ENCODE measurements at places on chromosomes 6 and 20.

GRCh38 chr6:71531006-71531405 lies 242.4 kb downstream of the OGFRL1 start:
- no peak for DNase-seq

- DNase-seq = no peak
Measured at GRCh38 chr6:143478479-143479062, 28.0 kb downstream of the PEX3 start.

- no peak for DNase-seq
Measured at GRCh38 chr6:44869321-44869897, 458.7 kb upstream of the RUNX2 start.

- no peak for DNase-seq
Measured at GRCh38 chr20:25745100-25745499, 48.4 kb upstream of the ZNF337 start.

- no peak for DNase-seq
Measured at GRCh38 chr6:13117570-13117969, 210.8 kb downstream of the TBC1D7 start.

- DNase-seq = no peak
Measured at GRCh38 chr6:124056407-124057334, 253.0 kb downstream of the NKAIN2 start.

- DNase-seq = no peak
Measured at GRCh38 chr20:38227420-38228360, 32.8 kb downstream of the KIAA1755 start.

Measured in ELF-1 (cell line).